ENCODE measurements at places on chromosomes 16 and 17.

DNA sequence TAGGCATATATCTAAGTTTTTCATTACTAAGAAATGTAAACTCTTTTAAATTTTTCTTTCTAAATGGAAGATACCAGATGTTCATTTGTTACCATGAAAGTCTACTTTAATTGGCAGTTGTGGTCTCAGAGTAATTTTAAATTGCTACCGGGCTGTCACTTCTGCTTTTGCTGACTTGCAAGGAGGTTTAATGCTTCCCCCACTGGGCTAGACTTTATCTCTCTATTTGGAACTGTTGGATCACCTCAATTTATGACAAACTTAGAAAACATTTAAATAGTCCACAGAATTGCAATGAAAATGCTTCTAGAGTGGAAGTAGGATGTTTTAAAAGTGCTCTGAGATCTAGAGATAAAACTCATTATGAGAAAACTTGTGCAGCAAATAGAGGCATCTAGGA, 479.8 kb upstream of the GOT2 start:
- no peak for DNase-seq

DNA sequence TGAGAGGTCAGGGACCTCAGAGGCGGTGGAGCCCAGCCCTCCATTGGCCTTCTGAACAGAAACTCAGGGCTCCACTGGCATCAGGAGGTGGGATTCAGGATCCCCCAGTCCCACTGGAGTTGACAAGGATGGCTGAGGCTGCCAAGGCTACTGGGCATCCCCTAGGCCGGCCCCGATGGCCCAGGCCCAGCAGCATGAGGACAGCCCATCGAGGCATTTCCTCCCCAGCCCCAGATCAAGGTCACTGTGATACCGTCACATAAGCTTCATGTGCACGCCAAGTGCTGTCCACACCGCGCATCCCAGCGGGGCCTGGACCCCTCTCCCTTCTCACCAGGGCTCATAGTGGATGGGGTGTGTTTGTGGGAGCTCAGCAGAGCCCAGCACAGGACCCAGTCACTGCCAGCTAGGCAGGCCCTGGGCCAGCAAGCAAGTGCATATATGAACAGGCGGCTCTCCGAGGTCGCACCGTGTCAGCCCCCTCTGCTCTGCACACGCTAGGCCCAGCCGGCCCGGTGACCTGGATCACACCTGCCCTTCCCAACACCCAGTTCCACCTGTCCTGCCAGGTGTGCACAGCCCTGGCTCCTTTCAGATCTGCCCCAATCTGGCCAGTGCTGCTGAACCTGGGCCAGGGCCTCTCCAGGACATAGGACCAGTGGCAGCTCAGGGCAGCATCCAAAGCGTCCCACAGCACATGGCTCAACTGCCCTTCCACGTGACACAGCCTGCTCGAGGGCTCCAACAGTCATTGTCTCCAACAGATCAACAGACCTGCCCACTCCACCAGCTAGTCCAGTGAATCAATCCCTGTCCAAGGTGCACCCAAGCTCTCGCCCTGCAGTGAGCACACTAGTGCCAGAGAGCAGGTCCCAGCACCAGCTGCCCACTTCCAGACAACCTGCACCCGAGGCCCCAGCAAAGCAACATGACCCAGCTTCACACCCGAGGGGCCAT, 32.8 kb upstream of the RASD1 start:
- no peak for DNase-seq

- DNase-seq = no peak
Observed at GRCh38 chr17:45314741-45315647, 1.8 kb downstream of the MAP3K14 start.

- DNase-seq = no peak
Observed at GRCh38 chr17:78414178-78415162, 36.0 kb downstream of the PGS1 start.

- no peak for DNase-seq
Observed at GRCh38 chr17:53724726-53725125, 98.0 kb upstream of the KIF2B start.

GRCh38 chr16:9039210-9039609, 52.2 kb upstream of the HAPSTR1 start:
- DNase-seq = no peak

- no peak for DNase-seq
Observed at GRCh38 chr17:12536472-12536871, 129.2 kb upstream of the MYOCD start.

DNA sequence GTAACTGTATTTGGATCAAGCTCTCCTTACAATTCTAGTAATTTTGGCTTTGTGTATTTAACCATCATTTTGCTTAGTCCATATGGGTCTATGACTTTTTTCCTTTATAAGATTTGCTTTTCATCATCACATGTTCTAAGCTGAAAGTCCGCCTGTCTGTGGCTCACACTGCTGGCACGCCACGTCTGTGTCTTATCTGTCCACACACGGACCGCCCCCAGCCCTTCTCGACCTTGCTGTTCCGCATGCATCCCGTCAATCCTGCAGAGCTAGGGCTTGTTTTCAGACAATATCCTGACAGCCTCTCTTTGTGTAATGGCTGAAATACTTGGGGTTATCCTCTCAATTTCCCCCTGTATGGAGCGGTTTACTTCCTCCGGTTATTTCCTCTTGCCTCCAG, 8.4 kb upstream of the ALDH3A1 start:
- DNase-seq = no peak

- no peak for DNase-seq
Observed at GRCh38 chr16:47916266-47916665, 239.5 kb downstream of the ABCC12 start.

- DNase-seq = no peak
Observed at GRCh38 chr17:75155191-75155601, 884 bp upstream of the JPT1 start.

GRCh38 chr16:8665529-8665928, 8.9 kb upstream of the ABAT start:
- DNase-seq = no peak

GRCh38 chr16:24347556-24347955, 91.4 kb downstream of the CACNG3 start:
- no peak for DNase-seq

DNA sequence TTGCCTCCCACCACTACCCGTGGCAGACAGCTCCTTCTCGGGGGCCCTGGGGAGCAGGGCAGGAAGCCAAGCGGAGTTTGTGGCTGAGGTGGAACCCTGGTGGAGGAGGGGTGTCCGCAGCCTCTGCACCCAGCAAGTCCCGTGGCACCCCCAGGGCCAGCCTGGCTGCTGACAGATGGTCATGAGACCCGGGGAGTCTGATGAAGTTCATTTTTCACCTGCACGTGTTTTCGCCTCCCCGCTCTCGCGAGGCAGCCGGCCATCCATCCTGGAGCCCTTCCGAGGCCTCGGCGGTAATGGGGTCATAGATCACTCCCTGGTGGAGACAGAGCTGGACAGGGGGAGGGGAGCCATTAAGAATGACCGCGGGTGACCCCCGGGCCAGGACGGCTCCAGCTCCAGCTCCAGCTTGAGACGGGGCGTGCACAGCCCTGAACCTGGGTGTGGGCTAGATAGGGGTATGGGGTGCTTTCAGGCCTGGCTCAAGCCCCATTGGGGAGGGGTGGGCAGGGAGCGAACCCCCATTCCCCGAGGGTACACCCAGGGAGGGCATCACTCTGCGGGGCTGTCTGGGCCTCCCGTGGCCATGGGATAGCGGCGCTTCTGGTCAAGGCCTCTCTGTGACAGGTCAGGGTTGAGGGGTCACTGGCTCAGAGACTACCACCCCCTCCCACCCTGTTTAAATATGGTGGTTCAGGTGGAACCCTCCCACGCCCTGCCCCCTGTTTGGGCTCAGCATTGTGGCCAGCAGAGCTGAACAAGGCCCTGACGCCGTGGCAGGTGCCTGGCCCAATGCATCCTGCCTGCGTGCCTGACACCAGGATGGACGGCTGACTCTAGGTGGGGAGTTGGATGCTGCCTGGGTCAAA, 227.4 kb upstream of the GSE1 start:
- DNase-seq = no peak

GRCh38 chr16:56047307-56048234, 143.7 kb upstream of the GNAO1 start:
- DNase-seq = no peak

GRCh38 chr17:68542698-68543463, 30.7 kb downstream of the PRKAR1A start:
- DNase-seq = no peak

- no peak for DNase-seq
Observed at GRCh38 chr17:1880851-1881630, 51.2 kb downstream of the RPA1 start.

DNA sequence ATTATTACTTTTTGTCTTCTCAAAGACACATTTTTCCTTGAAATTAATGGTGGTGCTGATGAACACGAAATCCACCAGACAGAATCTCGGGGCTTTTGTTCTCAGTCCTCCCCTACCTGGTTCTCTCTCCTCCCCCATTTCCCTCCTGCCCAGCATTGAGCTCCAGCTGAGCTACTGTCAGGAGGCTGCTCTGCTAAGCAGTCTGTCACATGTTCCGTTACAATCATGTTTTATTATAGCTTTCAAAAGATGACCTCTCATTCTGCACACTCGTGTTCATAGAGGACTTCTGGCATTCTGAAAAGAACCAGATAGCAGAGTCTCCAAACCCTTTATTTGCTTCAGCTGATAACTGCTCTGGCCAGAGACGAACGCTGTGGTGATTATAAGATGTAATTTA, 732.5 kb upstream of the RBFOX1 start:
- DNase-seq = no peak

GRCh38 chr17:14940938-14941265, 324.2 kb downstream of the PMP22 start:
- DNase-seq = no peak

- DNase-seq = no peak
Observed at GRCh38 chr16:90002759-90003158, 16.5 kb downstream of the DBNDD1 start.

GRCh38 chr16:57388359-57389086, 16.0 kb upstream of the CCL17 start:
- DNase-seq = no peak

DNA sequence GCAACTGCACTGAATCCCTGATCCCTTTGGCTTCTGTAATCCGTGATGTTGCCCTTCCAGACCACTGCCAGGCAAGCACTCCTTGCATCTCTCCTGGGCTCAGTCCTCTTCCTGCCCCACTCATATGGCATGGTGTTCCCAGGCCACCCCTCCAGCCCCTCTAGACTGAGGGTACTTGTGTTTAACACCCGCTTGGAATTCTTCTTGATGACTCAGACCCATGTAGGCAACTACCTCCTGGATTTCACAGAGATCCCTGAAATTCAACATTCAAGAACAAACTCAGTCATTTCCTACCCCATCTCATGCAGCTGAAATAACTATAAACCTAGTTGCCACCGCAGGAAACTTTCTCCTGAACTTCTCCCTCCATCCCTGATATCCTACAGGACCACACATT, 541.9 kb upstream of the CDH11 start:
- no peak for DNase-seq

DNA sequence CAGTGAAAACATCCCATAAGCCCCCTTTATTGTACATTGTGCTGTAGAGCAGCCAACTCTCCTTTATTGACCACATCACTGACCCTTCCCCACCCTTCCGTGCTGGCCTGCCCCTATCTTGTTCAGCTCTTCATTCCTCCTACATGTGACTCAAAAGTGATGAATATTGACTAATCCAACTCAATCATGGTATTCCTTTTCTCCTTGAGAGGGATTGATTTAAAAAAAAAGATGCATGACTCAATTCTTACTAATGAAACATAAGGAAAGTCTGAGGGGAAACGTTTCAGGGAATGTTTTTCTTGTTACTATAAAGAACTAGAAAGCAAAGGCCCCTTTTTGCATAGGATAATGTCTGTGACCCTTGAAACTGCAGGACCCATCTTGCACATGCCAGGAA, 125.2 kb upstream of the SOX9 start:
- no peak for DNase-seq

DNA sequence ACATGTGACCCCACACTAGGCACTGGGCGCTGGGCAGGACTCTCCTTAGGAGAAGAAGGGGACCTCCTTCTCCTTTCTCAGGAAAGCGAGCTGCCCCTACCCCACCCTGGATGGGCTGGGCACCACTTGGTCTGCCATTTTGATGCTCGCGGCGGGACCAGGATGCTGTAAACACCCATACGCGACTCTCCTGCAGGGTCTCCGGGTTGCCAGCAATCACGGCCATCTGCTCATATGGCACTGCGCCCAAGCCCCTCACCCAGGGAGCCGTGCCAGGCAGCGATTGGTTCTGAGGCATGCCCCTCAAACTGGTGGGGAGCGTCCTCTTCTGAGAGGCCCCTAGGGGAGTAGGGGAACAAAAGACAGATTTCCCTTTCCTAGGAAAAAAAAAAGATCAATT, 99.0 kb downstream of the C16orf78 start:
- DNase-seq = no peak

All from esophagus squamous epithelium (tissue), 5 donors.